ENCODE measurements at places on chromosomes 7 and 10.

GRCh38 chr7:42108803-42109528, 128.0 kb downstream of the GLI3 start:
- no peak overlapping the region for H3K4me3 ChIP-seq
- H3K4me1 ChIP-seq: no peaks in the 10 kb centered on the region
- no peaks in the 10 kb centered on the region for H3K36me3 ChIP-seq
- no peaks in the 10 kb centered on the region for H3K27me3 ChIP-seq
- no peak overlapping the region for H3K27ac ChIP-seq

GRCh38 chr7:153829525-153829924, 222.7 kb upstream of the DPP6 start:
- no peak for DNase-seq
- no peaks in the 10 kb centered on the region for H3K4me1 ChIP-seq
- H3K4me3 ChIP-seq: no peak overlapping the region
- no peaks in the 10 kb centered on the region for H3K36me3 ChIP-seq
- no peak overlapping the region for H3K27ac ChIP-seq

DNA sequence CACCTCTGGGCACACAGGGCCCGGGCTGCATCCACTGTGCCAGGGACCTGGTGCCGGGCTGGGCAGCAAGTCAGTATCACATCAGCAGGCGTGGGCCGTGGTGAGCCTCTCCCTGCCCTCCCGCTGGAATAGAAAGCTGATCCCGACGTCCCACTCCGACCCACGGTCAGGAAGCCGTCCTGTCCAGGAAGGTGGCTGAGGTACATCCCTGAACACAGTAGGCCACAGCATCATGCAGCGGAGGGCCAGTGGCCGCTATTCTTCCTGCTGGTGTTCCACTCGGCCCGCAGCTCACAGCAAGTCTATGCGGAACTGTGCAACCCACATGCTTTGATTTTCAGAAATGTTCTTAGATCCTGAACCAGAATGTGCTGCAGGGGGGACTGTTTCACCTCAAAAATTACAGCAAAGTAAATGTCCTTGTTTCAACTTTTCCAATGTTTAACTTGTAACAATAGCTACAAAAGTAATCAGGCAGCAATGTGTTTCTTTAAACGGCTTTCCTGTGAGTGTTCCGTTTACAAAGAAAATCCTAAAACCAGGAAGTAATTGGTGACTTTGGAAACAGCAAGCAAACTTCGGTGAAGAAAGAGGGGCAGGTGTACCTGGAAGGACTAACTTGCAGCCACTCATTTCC, 676 bp upstream of the GPR146 start:
- H3K36me3 ChIP-seq: no peaks in the 10 kb centered on the region
- H3K4me1 ChIP-seq: peaks cover 20% of the 10 kb centered on the region
- peaks cover 4% of the 10 kb centered on the region for H3K27me3 ChIP-seq
- peak overlapping the region; percentile 61 for H3K4me3 ChIP-seq
- no peak for DNase-seq

DNA sequence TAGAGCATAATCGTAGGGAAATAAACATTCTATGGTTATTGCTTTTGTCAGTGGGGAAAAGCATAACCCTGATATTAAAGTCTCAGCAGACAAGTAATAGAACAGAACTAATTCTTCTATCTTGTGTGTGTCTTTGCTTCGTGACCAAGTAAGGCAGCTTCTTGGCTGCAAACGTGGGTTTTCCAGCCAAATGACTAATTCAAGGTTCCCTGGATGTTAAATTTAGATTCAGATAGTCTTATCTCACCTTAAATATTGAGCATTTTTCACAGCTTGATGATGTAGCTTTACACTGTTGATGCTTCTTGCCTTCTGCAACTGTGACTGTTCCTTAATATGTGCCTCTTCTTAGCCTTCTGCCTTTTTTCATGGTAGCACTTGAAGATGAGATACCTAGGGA, 113.0 kb downstream of the EXOC4 start:
- no peaks in the 10 kb centered on the region for H3K27me3 ChIP-seq
- no peak overlapping the region for H3K27ac ChIP-seq
- H3K36me3 ChIP-seq: peaks cover 5% of the 10 kb centered on the region
- DNase-seq: no peak

GRCh38 chr10:69446650-69447151, 4.6 kb upstream of the TSPAN15 start:
- H3K27me3 ChIP-seq: peaks cover 1% of the 10 kb centered on the region
- H3K4me3 ChIP-seq: no peak overlapping the region
- H3K27ac ChIP-seq: no peak overlapping the region
- peaks cover 6% of the 10 kb centered on the region for H3K4me1 ChIP-seq
- DNase-seq: no peak
- H3K36me3 ChIP-seq: no peaks in the 10 kb centered on the region

- no peak overlapping the region for H3K27ac ChIP-seq
- no peaks in the 10 kb centered on the region for H3K27me3 ChIP-seq
- H3K4me1 ChIP-seq: peaks cover 7% of the 10 kb centered on the region
- H3K36me3 ChIP-seq: no peaks in the 10 kb centered on the region
Observed at GRCh38 chr7:41731493-41732435, 28.9 kb upstream of the INHBA start.

DNA sequence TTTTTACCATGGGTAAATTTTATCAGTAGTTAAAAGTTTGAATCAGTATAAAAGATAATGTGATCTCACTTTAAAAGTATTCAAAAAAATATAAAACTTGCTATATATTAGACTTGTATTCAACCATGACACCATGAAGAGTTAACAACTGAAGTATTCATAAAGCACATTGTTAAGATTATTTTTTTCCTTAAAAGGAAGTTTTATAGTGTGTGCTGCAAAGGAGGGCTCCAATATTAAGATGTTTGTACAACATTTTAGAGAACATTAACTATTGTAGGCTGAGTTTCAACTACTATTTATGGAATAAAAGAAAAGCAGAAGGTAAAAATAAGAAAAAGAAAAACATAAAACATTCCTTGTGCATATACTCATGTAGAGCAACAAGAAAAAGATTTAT, 24.5 kb upstream of the CUBN start:
- DNase-seq: no peak
- H3K4me1 ChIP-seq: no peaks in the 10 kb centered on the region
- H3K4me3 ChIP-seq: no peak overlapping the region
- H3K27me3 ChIP-seq: no peaks in the 10 kb centered on the region
- no peak overlapping the region for H3K27ac ChIP-seq

DNA sequence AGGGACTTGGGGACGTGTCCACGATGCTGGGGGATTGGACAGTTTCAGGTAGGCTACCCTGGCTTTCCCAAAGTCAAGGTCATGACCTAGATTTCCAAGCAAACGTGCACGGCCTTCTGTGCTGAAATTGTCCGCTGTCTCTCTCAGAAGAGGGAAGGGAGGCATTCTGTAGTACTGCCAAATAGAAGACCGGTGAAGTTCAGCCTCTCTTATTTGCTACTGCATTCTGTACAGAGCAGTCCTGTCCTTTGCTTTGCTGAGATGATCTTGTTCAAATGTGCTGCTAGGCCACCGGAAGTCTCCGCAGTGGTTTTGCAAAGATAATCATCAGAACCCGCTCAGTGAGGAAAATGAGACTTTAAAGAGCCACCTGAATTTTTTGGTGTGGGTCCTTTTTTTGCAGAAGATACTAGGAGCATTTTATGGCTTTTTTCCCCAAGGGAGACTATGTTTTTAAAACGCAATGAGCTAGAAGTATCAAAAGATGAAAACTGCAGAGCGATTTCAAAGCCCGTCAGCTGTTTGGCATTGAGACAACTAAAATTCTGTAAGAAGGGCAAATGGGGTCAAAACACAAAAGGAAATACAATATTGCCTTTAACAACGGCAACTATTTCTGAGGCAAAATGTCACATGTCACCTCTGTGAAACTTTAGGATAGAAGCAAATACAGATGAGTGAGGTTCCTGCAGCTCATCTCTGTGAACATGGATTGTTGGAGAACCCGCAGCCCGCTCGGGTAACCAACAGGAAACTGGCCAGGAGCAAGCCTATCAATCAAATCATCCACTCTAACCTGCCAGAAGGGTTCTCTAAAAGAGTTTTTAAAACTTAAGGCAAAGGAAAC, 1.3 kb upstream of the NMT2 start:
- H3K4me3 ChIP-seq: peak overlapping the region; percentile 52
- peaks cover 24% of the 10 kb centered on the region for H3K4me1 ChIP-seq
- no peaks in the 10 kb centered on the region for H3K27me3 ChIP-seq
- no peak overlapping the region for H3K27ac ChIP-seq
- no peak for DNase-seq
- no peaks in the 10 kb centered on the region for H3K36me3 ChIP-seq

DNA sequence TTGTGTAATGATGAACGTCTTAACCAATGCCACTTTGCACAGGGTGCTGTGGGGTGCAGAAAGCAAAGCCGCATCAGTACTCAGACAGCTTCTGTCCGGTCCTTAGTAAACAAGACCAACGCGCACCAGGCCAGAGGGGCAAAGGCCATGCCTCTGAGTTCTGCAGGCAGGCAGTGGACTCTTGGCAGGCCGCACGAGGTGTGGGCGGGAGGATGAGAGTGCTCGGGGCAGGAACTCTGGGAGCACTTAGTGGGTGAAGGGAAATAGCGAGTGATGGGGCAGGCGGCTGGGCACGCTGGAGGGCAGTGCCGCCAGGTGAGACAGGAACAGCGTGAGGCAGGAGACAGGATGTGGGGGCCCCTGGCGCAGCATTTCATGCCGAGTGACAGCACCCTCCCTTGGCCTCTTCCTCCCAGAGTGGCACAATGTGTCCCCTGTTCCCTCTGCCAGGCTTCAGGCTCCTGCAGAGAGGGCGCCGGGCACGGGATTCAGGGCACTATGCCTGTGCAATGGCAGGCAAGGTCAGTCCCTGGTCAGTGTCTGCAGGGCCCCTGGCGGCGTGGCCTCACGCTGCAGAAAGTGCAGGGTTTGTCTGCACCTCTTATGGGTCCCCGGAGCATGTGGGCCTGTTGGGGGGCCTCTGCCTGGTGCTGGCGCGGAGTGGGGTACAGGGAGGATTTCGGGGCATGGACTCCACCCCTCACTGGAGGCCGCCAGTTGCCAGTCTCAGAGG, 60.4 kb downstream of the VIPR2 start:
- H3K36me3 ChIP-seq: no peaks in the 10 kb centered on the region
- H3K4me1 ChIP-seq: no peaks in the 10 kb centered on the region
- H3K4me3 ChIP-seq: no peak overlapping the region
- no peak overlapping the region for H3K27ac ChIP-seq
- DNase-seq: no peak
- H3K27me3 ChIP-seq: no peaks in the 10 kb centered on the region

GRCh38 chr10:14487488-14487883, 156.8 kb upstream of the FRMD4A start:
- no peak overlapping the region for H3K27ac ChIP-seq
- DNase-seq: no peak
- no peaks in the 10 kb centered on the region for H3K4me1 ChIP-seq
- H3K36me3 ChIP-seq: no peaks in the 10 kb centered on the region
- H3K4me3 ChIP-seq: no peak overlapping the region

- DNase-seq: no peak
- no peak overlapping the region for H3K4me3 ChIP-seq
- H3K27me3 ChIP-seq: no peaks in the 10 kb centered on the region
Observed at GRCh38 chr7:5495581-5496375, 72.1 kb upstream of the TNRC18 start.

- no peaks in the 10 kb centered on the region for H3K4me1 ChIP-seq
- DNase-seq: no peak
- H3K27ac ChIP-seq: no peak overlapping the region
- H3K36me3 ChIP-seq: peaks cover 25% of the 10 kb centered on the region
- H3K4me3 ChIP-seq: no peak overlapping the region
Observed at GRCh38 chr7:158731761-158732160, 27.2 kb upstream of the NCAPG2 start.

DNA sequence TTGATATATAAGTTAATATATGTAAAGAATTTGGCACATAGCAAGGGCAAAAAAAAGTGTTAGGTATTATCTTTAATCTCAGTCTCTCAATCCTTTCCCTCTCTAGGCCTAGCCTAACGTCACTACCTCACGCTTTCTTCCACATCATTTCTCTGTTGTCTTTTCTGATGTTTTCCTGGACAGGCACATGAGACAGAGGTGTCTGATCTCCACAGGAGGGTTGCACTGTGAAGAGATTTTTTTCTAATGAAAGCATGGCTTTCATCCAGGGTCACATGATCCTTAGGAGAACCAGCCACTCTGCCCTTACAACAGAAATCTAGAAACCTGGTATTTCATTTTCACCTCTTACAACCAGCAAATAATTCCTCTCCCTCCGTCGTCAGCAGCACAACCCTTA, 1268.3 kb downstream of the XPNPEP1 start:
- no peak overlapping the region for H3K4me3 ChIP-seq
- no peaks in the 10 kb centered on the region for H3K36me3 ChIP-seq
- H3K27ac ChIP-seq: no peak overlapping the region
- no peaks in the 10 kb centered on the region for H3K4me1 ChIP-seq

DNA sequence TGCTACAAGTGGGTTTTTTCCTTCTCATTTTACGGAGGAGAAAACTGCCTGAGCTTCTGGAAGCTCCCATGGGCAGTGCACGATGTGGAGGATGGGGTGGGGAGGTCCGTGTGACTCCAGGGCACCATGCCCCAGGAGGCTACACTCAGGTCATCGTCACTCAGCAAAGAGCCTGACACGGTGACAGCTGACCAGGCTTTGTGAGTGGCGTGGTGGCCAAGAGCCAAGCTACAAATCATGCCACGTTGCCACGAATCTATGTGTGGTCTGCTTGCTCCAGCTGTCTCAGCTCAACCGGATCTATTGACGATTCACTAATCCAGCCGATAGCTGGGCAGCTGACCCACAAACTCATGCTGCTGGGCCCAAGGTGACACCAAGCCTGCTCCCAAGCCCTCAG, 27.6 kb upstream of the C10orf71 start:
- H3K36me3 ChIP-seq: no peaks in the 10 kb centered on the region
- DNase-seq: no peak
- H3K4me3 ChIP-seq: no peak overlapping the region

GRCh38 chr7:117270371-117270770, 52.5 kb downstream of the WNT2 start:
- no peak overlapping the region for H3K4me3 ChIP-seq
- H3K4me1 ChIP-seq: no peaks in the 10 kb centered on the region
- DNase-seq: no peak

DNA sequence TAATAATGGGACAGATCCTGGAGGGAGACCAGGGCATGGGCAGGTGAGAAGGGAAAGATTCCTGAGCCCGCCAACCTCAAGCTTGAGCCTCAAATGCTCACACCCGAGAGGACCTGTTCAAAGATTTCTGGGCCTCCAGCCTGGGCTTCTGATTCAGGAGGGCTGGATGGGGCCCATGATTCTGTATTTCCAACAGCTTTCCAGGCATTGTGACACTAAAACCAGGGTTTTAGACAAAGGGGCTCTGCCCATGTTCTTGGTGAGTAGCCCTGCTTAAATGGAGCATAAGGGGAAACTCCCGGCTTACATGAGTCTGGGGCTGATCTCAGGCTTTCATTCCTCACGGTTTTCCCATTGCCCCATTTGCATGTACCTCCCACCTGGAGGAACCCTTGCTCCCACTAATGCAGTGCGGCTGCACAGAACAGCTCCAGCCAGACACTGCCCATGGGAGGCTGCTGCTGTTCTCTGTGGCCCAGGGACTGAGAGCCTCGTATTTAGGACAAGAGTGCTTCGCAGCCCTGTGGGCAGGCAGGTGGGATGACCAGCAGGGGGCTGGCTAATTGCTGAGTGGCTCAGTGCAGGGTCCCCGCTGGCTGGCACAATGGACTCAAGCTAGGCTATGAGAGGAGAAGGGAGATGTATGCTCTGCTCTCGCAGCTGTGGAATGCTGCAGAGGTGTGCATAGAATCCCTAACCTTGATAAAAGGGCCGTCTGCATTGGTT, 135.3 kb upstream of the COBL start:
- no peak overlapping the region for H3K4me3 ChIP-seq
- no peak overlapping the region for H3K27ac ChIP-seq
- H3K36me3 ChIP-seq: no peaks in the 10 kb centered on the region
- no peaks in the 10 kb centered on the region for H3K4me1 ChIP-seq
- no peaks in the 10 kb centered on the region for H3K27me3 ChIP-seq

GRCh38 chr10:78384049-78384431, 350.4 kb downstream of the RPS24 start:
- no peaks in the 10 kb centered on the region for H3K4me1 ChIP-seq
- no peaks in the 10 kb centered on the region for H3K36me3 ChIP-seq
- H3K27me3 ChIP-seq: no peaks in the 10 kb centered on the region
- no peak overlapping the region for H3K4me3 ChIP-seq

Measured in B cell (primary cell).